ENCODE measurements at places on chromosomes 3 and 15.

- no peak for DNase-seq
These were observed 1.7 kb upstream of the FAM3D start for GRCh38 chr3:58668247-58668646.

DNA sequence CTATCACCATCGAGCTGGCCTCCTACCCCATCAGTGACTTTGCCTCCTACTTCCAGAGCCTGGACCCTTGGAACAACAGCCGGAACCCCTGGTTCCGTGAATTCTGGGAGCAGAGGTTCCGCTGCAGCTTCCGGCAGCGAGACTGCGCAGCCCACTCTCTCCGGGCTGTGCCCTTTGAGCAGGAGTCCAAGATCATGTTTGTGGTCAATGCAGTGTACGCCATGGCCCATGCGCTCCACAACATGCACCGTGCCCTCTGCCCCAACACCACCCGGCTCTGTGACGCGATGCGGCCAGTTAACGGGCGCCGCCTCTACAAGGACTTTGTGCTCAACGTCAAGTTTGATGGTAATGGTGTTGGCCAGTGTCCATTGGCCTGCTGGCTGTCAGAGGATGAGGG lies 6.1 kb downstream of the GRM2 start:
- DNase-seq = no peak

- DNase-seq = no peak
These were observed 155.8 kb downstream of the NR1D2 start for GRCh38 chr3:24100696-24101402.

DNA sequence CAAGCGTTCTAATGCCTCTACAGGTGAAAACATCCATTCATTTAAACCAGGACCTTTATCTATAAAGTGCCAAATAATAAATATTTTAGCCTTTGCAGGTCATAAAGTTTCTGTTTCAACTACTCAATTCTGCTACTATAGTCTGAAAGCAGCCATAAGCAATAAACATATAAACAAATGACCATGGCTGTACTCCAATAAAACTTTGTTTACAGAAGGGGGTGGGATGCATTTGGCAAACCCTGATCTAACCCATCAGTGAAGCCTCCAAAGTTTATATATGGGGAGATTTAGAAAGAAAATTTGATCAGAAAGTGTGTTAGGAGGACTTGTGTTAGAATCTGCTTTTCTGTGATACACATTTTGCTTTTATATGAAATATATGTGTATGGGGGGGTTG lies 161.3 kb downstream of the ZBTB20 start:
- no peak for DNase-seq

Measured in HAP-1 (cell line).